BE2C (cell line): ENCODE measurements at places on chromosomes 6 and 20.

GRCh38 chr6:9606435-9607134 lies 808.3 kb downstream of the TFAP2A start:
- DNase-seq = no peak

- DNase-seq = no peak
Measured at GRCh38 chr6:127347178-127347577, 3.8 kb upstream of the ECHDC1 start.

- DNase-seq = no peak
Measured at GRCh38 chr20:25318471-25319240, 70.8 kb downstream of the PYGB start.

- no peak for DNase-seq
Measured at GRCh38 chr20:5511930-5512329, 195.2 kb upstream of the PROKR2 start.

- peak; percentile 81 for DNase-seq
Measured at GRCh38 chr6:31791324-31792089, 4.0 kb downstream of the VARS1 start.

DNA sequence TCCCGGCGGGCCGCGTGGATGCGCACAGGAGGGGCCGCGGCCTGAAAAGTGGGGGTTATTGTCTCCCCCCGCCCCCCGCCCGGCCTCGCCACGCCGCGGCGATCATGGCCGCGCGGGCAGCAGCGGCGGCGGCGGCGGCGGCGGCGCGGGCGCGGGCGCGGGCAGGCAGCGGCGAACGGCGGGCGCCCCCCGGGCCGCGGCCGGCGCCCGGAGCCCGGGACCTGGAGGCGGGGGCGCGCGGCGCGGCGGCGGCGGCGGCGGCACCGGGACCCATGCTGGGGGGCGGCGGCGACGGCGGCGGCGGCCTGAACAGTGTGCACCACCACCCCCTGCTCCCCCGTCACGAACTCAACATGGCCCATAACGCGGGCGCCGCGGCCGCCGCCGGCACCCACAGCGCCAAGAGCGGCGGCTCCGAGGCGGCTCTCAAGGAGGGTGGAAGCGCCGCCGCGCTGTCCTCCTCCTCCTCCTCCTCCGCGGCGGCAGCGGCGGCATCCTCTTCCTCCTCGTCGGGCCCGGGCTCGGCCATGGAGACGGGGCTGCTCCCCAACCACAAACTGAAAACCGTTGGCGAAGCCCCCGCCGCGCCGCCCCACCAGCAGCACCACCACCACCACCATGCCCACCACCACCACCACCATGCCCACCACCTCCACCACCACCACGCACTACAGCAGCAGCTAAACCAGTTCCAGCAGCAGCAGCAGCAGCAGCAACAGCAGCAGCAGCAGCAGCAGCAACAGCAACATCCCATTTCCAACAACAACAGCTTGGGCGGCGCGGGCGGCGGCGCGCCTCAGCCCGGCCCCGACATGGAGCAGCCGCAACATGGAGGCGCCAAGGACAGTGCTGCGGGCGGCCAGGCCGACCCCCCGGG lies 637 bp downstream of the ARID1B start:
- peak; percentile 69 for DNase-seq

DNA sequence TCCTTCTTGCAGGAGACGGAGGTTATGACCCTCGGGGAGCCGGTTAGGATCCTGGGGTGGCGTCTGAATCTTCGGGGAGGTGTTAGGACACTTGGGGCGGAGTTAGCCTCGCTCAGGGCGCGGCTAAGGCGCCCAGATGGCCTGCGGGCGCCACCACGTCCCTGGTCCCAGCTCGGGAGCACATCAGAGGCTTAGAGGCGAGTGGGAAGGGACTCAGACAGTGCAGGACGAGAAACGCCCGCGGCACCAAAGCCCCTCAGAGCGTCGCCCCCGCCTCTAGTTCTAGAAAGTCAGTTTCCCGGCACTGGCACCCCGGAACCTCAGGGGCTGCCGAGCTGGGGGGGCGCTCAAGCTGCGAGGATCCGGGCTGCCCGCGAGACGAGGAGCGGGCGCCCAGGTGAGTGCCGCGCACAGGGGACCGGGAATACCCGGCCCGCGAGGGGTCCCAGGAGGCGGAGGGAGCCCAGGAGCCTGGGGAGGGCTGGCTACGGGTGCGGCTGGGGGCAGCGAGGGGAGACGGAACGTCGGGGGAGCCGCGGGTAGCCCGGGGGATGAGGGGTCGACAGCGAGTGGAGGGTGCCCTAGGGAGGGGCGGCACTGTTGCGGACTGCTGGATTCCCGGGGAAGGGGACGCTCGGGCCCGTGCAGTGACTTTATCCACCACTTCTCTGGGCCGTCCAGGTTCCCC lies at the start of gene HCK:
Gene HCK, plus strand, starts transcription at position 153 of the 688 bp plus-strand sequence.
- no peak for DNase-seq

DNA sequence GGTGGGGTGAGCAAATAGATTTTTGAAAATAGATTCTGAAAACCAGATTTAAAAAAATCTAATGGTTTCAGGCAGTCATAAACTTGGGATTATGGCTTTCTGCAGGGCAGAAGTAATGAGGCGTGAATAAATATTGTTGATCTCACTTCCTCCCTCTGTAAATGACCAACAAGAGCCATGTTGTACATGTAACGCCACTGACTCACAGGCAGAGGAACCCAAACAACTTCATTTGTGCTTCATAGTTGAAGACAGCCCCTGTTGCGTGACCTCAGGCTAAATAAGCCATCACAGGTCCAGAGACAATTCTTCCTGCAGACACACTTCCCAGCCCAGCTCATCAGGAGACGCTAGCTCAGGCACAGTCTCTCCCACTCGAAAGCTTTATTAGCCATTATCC lies 59.1 kb upstream of the F13A1 start:
- no peak for DNase-seq

- DNase-seq = peak; percentile 51
Measured at GRCh38 chr6:106145741-106146227, 59.6 kb downstream of the PRDM1 start.

DNA sequence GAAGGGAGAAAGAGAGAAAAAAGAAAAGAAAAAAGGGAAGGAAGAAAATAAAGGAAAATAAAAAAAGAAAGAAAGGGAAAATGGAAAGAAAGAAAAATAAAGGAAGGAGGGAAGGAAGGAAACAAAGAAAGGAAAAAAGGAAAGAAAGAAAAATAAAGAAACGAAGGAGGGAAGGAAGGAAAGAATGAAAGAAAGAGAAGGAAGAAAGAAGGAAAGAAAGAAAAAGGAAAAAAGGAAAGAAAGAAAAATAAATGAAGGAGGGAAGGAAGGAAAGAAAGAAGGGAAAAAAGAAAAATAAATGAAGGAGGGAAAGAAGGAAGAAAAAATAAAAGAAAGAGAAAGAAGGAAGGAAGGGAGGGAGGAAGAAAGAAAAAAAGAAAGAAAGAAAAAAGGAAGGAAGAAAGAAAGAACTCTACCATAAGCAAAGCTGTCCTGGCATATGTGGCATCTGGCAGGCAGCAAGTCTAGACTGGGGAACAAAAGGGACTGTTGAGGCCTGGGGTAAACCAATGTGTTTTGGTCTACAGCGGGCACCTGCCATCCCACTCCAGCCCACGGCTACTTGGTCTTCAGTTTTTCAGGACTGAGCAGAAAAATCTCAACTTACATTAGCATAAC lies 86.9 kb downstream of the TFAP2C start:
- no peak for DNase-seq

- DNase-seq = no peak
Measured at GRCh38 chr6:127878115-127878514, 22.7 kb downstream of the THEMIS start.

- no peak for DNase-seq
Measured at GRCh38 chr6:38056361-38056760, 236.8 kb downstream of the ZFAND3 start.

DNA sequence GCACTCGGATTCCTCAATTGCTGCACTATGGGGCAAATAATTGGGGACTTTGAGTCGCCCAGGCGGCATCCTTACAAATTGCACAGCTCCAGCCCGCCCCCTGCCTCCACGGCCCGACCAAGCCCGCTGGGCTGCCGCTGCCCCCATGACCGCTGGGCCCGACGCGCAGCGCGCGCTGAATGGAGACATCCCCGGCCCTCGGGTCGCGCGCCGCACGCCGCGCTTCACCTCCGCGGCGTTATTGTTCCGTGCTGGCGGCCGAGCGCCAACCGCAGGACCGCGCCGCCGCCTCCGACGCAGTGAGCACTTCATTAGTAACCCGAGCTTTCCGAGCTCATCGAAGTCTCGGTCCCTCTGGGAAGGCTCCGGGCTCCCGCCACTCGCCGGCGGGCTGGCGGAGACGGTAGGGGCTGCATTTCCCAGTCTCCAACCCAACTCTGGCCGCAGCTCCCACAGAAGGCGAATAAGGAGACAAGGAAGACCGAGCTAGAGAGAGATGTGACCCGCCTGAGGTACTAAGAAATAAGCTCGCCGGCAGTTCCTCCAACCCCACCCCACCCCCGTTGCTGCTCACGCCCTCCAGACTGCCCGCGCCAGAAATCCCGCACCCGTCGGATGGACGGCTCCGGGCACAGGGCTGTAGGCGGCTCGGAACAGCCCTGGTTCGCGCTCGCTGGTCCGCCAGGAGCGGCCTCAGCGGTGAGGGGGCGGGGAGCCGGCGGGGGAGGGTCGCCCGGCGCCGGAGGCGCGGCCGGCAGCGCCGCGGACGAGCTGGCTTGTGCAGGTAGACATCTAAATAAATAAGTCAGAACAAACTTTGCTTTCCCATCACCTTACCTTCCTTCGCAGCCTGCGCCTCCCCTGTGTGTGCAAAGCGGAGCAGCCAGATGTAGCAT lies 703 bp downstream of the EPHA7 start:
- DNase-seq = peak; percentile 21
